Stimulated activated CD4-positive, alpha-beta T cell treated with anti-CD3 and anti-CD28 coated beads, Interleukin-1b, Interleukin-23, amount 100 ng/mL, for 24 hours (primary cell): ENCODE measurements at places on chromosomes 3 and 15.

GRCh38 chr15:88623061-88623460 lies 1.9 kb downstream of the AEN start:
- DNase-seq: no peak

GRCh38 chr3:14801031-14801430 lies 17.7 kb upstream of the FGD5 start:
- DNase-seq: no peak

- no peak for DNase-seq
Measured at GRCh38 chr3:39205919-39206516, 13.6 kb upstream of the XIRP1 start.

DNA sequence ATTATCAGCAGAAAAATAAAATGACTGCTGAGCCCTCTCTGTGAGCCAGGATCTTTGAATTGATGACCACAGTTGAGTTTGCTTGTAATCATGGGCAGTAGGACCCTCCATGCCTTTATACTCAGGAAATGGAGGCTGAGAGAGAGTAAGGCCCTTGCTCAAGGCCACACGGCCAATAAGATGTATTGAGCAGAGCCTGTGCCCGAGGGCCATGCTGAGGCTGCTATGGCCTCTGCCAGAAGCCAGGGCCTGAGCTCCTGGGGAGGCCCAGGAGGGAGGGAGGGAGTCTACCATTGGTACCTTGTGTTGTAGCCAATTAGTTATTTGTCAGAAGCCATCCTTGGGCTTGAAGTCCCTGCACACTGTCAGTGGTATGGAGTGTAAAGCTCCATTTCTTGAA lies 151.4 kb downstream of the DNAJB8 start:
- DNase-seq: no peak

DNA sequence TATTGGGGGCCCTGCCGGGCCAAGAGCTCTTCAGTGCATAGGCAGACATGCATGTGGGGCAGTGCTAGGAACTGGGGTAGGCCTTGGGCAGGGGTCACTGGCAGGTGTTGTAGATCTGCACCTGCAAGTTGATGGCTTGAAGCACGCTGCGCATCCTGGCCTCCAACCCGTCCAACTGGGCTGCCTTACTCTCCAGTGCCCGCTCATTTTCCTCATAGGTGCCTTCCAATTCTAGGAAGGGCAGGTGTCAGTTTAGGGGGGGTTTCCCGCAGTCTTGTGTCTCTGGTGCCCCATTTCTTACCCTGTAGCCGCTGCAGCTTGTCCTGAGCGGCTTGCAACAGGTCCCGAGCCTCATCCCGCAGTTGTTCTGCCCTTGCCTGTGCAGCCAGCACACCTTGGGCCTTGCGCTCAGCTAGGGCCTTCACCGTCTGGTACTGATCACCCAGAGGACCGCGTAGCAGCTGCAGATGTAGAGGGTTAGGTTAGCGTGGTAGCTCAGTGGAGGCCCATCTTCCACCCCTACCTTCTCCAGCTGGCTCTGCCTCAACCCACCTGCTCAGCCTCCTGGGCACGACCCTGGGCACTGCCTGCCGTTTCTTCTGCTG lies 611 bp upstream of the USP19 start:
- DNase-seq: no peak

GRCh38 chr15:60395276-60396011 lies 2.3 kb downstream of the ANXA2 start:
- no peak for DNase-seq

GRCh38 chr3:53805463-53806159 lies 40.6 kb downstream of the CHDH start:
- DNase-seq: no peak
